ENCODE measurements at places on chromosomes 7 and 10.
A peak's percentile ranks its signal among the peaks of the same experiment; 100 is the strongest.

- DNase-seq, result no peak
Observed at GRCh38 chr7:132162556-132163144, 413.6 kb downstream of the PLXNA4 start.

GRCh38 chr7:97748482-97748881, 16.6 kb downstream of the TAC1 start:
- no peak for DNase-seq

GRCh38 chr7:18222636-18223035, 195.0 kb upstream of the PRPS1L1 start:
- DNase-seq, result no peak

- DNase-seq, result peak; percentile 58
Observed at GRCh38 chr7:130494431-130494858, 2.6 kb downstream of the MEST start.

GRCh38 chr10:6239213-6239991, 36.7 kb downstream of the PFKFB3 start:
- peak; percentile 88 for DNase-seq

DNA sequence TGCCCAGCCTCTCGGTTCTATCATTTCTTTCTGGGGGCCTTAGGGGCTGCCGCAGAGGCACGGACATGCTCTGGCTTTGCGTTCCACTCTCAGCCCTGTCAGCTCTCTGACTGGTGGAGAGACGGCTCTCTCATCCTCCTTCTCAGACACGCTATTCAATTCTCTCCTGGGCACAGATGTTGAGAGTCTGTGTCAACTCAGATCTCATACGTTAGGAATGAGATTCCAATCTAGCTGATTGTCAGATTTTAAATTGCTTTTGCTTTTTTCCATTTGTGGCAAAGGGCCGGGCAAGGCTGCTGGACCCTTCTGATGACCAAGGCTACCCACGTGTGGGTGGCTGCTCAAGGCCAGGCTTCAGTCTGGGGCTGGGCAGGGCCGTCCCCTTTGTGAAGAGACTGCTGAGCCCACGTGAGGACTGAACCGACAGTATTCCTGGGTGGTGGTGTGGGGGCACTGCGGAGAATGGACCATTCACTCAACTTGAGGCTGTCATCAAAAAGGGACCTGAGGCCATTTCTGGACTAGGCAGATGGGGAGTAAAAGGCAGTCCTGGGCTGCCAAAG, 71.5 kb downstream of the CLEC2L start:
- DNase-seq, result no peak

GRCh38 chr10:118114992-118115391, 68.3 kb upstream of the RAB11FIP2 start:
- DNase-seq, result no peak

Measured in hematopoietic multipotent progenitor cell treated with erythropoietin and hydrocortisone succinate and interleukin-3 and kit ligand, for 6 days (in vitro differentiated cells).